ENCODE measurements at places on chromosomes 2 and 18. TPM values are rescaled to one million over a fixed set of nuclear protein-coding genes. Genes with fewer than 3 reads are reported as not detected.

DNA sequence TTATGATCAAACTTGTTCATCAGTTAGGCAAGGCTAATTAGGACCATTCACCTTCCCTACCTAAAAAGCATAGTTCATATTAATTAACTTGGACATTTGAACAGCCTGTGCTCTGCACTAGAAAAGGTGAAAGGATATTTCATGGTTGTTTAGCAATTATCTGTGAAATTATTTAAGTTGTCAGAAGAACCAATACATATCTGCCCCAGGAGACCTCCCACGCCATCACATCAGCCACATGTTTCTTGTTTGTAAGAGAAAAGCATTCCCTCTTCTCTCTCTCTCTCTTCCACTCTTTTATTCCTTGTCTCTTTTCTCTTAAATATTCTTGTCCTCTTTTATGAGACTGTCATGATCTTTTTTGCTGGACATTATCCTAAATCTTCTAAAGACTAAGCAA is 282.0 kb upstream of the RND3 start:
- no peak overlapping the region for H3K4me3 ChIP-seq
- H3K4me1 ChIP-seq = no peaks in the 10 kb centered on the region
- H3K27ac ChIP-seq = no peak overlapping the region
- H3K27me3 ChIP-seq = no peaks in the 10 kb centered on the region

GRCh38 chr2:115652652-115653051 is 1210.2 kb downstream of the DPP10 start:
- no peaks in the 10 kb centered on the region for H3K36me3 ChIP-seq
- H3K27ac ChIP-seq = no peak overlapping the region
- no peaks in the 10 kb centered on the region for H3K27me3 ChIP-seq
- no peak for DNase-seq
- no peak overlapping the region for H3K4me3 ChIP-seq

DNA sequence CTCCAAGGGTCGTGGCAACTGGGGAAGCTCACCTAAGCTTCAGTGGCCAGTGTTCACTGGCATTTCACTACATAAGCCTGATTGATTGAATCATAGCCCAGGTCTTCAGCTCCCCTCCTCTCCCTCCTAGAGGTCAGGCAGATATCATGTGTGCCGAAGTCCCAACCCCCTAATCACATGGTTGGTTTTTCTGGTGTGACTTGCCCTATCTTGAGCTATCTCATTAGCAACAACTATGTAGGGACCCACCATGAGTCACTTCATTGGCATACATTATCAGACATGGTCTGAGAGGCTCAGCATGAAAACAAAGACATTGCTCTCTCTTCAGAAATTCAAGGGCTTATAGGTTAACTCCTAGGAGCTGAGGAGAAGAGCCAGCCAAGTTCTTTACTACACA is 76.8 kb downstream of the LYPD1 start:
- DNase-seq = no peak
- H3K36me3 ChIP-seq = no peaks in the 10 kb centered on the region
- no peak overlapping the region for H3K4me3 ChIP-seq
- H3K27me3 ChIP-seq = no peaks in the 10 kb centered on the region
- H3K4me1 ChIP-seq = no peaks in the 10 kb centered on the region
- H3K27ac ChIP-seq = no peak overlapping the region

SRD5A2 gene
- total RNA-seq = 0.13 TPM

DNA sequence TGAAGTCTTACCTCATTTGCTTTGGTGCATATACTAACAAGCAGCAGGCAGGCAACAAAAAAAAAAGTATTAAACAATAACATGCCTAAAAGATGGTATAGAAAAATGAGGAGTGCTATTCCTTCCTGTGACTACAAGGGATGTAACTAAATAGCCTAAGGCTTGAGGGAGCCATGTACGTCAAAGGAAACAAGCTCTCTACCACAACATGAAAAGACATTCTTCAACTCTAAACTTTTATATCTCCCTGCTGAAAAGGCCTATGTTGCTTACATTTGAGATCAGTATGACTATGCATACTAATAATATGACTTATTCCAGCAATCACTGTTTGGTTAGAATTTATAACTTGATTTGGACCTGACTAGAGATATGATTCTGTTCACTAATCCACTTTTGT is 347.9 kb downstream of the ADCYAP1 start:
- H3K4me1 ChIP-seq = no peaks in the 10 kb centered on the region
- DNase-seq = no peak
- H3K4me3 ChIP-seq = no peak overlapping the region

DNA sequence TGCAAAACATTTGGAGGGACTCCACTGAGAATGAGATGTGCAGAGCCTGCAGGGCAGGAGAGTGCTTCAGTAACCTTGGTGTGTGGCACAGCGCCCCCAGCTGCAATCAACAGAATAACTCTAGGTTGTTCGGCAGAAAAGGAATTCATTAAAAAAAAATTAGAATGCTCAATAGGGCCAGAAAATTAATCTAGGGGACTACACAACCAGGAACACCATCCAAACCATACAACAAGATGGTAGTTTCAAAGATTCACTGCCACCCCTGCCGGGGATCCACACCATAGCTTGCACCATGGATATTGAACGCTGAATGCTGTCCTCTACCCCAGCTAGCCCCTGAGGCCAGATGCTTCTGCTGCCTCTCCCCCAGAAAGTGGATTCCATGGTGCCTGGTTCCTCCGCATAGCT is 50.1 kb downstream of the THUMPD2 start:
- no peak overlapping the region for H3K4me3 ChIP-seq
- H3K4me1 ChIP-seq = peaks cover 8% of the 10 kb centered on the region
- DNase-seq = peak; percentile 65
- no peaks in the 10 kb centered on the region for H3K27me3 ChIP-seq
- no peak overlapping the region for H3K27ac ChIP-seq

DNA sequence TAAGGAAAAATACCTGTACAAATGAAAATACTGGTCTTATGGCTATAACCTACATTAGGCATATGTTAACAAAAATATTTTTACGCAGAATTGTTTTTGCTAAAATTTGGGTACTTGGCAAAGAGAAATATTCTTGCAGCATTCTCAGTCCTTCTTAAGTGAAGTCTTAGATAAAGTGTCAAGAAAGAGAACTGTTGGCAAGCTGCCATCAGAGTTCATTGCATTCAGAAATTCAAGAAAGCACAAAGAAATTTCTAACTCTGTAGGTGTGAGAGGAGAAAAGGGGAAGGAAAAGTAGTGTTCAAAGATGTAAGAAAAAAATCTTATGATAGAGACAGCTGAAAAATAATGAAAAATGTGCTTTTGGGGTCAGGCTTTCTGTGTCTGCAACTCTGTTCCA is 86.7 kb downstream of the IRS1 start:
- H3K4me3 ChIP-seq = no peak overlapping the region
- no peaks in the 10 kb centered on the region for H3K36me3 ChIP-seq
- peak; percentile 19 for DNase-seq
- H3K27ac ChIP-seq = no peak overlapping the region

ASAP2 gene
- 44.6 TPM for total RNA-seq

GRCh38 chr2:143674051-143674450 is 544.8 kb downstream of the ARHGAP15 start:
- H3K27ac ChIP-seq = no peak overlapping the region
- H3K4me1 ChIP-seq = no peaks in the 10 kb centered on the region
- H3K36me3 ChIP-seq = no peaks in the 10 kb centered on the region
- H3K4me3 ChIP-seq = no peak overlapping the region
- no peaks in the 10 kb centered on the region for H3K27me3 ChIP-seq

NOSTRIN gene
- 23.4 TPM for total RNA-seq

DNA sequence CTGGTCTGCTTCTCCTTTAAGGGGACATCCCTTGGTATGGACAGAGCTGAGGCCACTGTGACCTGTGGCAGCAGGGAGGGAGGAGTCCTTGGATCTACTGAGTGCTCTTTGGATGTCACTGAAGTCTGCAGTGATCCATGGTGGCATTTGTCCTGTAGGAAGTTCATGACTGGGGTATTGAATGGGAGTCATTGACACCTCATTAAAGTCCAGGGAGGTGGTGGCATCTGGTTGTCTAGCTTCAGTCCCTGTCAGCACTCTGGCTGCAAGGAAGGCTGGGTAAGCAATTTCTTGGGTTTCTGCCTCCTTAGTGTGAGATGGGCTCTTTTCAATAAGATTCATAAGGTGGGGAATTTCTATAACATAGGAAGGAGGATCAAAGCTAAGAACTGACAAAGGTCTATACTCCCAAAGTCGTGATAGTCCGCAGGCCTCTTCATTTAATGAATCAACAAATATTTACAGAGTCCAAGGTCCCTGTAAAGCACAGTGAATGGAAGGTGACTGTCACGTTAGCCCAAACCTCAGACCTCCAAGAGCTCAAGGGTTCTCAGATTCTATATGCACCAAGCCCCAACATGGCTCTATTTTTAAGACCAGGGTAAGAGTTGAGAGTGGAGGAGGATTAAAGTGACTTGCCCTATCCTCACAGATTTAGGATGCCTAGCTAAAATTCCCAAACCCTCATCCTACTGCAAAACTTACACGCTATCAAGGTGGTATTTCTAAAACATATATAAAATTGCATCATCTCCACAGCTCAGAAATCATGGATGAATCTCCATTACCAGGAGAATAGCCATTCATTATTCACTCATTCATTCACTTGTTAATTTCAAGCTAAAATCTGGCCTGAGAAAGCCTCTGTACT is 40.2 kb downstream of the THNSL2 start:
- H3K4me1 ChIP-seq = no peaks in the 10 kb centered on the region
- H3K4me3 ChIP-seq = no peak overlapping the region
- H3K27me3 ChIP-seq = no peaks in the 10 kb centered on the region
- no peak for DNase-seq

ABCB11 gene
- total RNA-seq = not detected

DNA sequence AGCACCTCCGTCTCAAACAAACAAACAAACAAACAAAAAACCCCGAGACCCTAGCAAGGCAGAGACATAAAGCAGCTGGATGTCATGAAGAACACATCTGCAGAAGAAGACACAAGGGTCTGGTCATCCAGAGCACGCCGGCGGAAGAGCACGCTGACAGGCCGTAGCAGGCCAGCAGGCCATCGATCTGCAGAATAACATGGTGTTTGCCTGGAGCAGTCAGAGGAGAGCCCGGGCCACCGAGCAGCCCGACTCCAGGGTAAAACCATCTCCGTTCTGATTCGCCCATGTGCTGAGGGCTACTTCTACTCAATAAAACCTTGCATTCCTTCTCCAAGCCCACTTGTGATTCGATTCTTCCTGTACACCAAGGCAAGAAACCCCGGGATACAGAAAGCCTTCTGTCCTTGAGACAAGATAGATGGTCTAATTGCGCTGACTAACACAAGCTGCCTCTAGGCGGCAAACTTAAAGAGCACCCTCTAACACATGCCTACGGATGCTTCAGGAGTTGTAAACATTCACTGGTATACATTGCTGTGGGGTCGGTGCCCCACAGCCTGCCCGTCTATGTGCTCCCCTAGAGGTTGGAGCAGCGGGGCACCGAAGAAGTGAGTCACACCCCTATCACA is 549.8 kb upstream of the NRXN1 start:
- DNase-seq = no peak
- H3K36me3 ChIP-seq = no peaks in the 10 kb centered on the region
- no peak overlapping the region for H3K4me3 ChIP-seq
- no peaks in the 10 kb centered on the region for H3K4me1 ChIP-seq

GRCh38 chr2:219025637-219026585 is 15.4 kb downstream of the CFAP65 start:
- H3K27ac ChIP-seq = no peak overlapping the region
- DNase-seq = no peak
- H3K27me3 ChIP-seq = no peaks in the 10 kb centered on the region
- H3K36me3 ChIP-seq = no peaks in the 10 kb centered on the region
- no peaks in the 10 kb centered on the region for H3K4me1 ChIP-seq

UGT1A5 gene
- total RNA-seq = 0.89 TPM

- no peak overlapping the region for H3K4me3 ChIP-seq
- H3K27me3 ChIP-seq = no peaks in the 10 kb centered on the region
- no peaks in the 10 kb centered on the region for H3K4me1 ChIP-seq
- no peaks in the 10 kb centered on the region for H3K36me3 ChIP-seq
- H3K27ac ChIP-seq = no peak overlapping the region
Measured at GRCh38 chr18:53114441-53114840, 774.4 kb downstream of the DCC start.

- no peaks in the 10 kb centered on the region for H3K36me3 ChIP-seq
- peaks cover 16% of the 10 kb centered on the region for H3K4me1 ChIP-seq
- DNase-seq = no peak
- H3K4me3 ChIP-seq = no peak overlapping the region
- H3K27ac ChIP-seq = no peak overlapping the region
Measured at GRCh38 chr2:42829671-42830440, 37.5 kb upstream of the HAAO start.

- H3K27me3 ChIP-seq = no peaks in the 10 kb centered on the region
- H3K4me3 ChIP-seq = no peak overlapping the region
- no peak overlapping the region for H3K27ac ChIP-seq
- no peaks in the 10 kb centered on the region for H3K36me3 ChIP-seq
Measured at GRCh38 chr2:19810637-19811036, 91.1 kb downstream of the TTC32 start.

- no peak overlapping the region for H3K27ac ChIP-seq
- H3K4me1 ChIP-seq = no peaks in the 10 kb centered on the region
- no peaks in the 10 kb centered on the region for H3K36me3 ChIP-seq
- DNase-seq = peak; percentile 31
- H3K27me3 ChIP-seq = no peaks in the 10 kb centered on the region
Measured at GRCh38 chr2:181742922-181743722, 62.8 kb upstream of the NEUROD1 start.

- peak overlapping the region; percentile 21 for H3K27ac ChIP-seq
- H3K4me3 ChIP-seq = no peak overlapping the region
- H3K36me3 ChIP-seq = no peaks in the 10 kb centered on the region
- H3K27me3 ChIP-seq = no peaks in the 10 kb centered on the region
- DNase-seq = no peak
Measured at GRCh38 chr2:65377556-65378192, 54.7 kb downstream of the SPRED2 start.

RPRM gene
- 1.0 TPM for total RNA-seq

- H3K4me3 ChIP-seq = no peak overlapping the region
- no peaks in the 10 kb centered on the region for H3K27me3 ChIP-seq
- H3K27ac ChIP-seq = no peak overlapping the region
- DNase-seq = no peak
- no peaks in the 10 kb centered on the region for H3K36me3 ChIP-seq
Measured at GRCh38 chr2:164589522-164589921, 31.8 kb downstream of the GRB14 start.

DNA sequence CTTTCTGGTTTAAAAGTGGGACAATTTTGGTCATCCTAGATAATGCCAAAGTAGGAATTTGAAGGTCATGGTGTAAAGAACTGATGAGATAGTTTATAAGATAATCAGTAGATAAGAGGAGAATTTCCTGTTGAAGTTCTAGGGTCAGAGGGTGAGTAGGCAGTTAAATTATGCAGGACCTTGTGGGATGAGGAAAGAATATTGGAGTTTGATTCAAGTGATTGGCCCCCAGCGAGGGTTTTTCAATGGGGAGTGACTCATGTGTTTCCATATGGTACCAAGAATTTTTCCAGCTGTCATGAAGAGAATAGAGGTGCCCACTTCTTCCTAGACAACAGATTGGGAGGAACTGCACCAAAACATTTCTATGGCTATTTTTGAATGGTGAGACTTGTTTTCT is 940.2 kb upstream of the ZEB2 start:
- no peaks in the 10 kb centered on the region for H3K4me1 ChIP-seq
- H3K27ac ChIP-seq = no peak overlapping the region
- no peaks in the 10 kb centered on the region for H3K27me3 ChIP-seq
- no peaks in the 10 kb centered on the region for H3K36me3 ChIP-seq

All from thyroid gland (tissue), 4 donors.